ENCODE measurements at places on chromosomes 6 and 20.

DNA sequence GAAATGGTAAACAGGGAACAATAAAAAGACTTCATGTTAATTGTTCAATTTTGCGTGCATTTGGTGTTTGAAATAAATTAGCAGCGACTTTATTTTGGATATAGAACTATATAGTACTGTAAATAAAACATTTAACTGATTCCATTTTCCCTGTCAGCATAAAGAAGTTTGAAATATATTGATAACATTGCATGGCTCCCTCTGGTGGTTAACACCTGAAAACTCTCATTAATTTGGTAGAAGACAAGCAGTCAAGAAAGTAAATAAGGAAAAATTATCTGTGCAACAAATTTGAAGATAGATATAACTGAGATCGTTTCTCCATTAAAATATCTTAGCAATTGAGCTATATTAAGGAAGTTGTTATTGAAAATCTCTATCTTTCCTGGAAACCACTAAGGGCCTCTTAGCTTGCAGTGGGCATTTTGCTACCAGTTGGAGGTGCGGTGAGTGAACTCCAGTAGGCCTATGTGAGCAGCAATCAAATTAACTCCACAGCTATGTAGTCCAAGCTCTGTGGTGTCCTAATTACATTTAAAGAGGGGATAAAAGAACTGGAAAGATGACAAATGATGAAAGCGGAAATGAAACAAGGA, 435.7 kb upstream of the FKBP1C start:
- DNase-seq = no peak

GRCh38 chr20:61636531-61637116, 384.6 kb downstream of the CDH4 start:
- DNase-seq = no peak

DNA sequence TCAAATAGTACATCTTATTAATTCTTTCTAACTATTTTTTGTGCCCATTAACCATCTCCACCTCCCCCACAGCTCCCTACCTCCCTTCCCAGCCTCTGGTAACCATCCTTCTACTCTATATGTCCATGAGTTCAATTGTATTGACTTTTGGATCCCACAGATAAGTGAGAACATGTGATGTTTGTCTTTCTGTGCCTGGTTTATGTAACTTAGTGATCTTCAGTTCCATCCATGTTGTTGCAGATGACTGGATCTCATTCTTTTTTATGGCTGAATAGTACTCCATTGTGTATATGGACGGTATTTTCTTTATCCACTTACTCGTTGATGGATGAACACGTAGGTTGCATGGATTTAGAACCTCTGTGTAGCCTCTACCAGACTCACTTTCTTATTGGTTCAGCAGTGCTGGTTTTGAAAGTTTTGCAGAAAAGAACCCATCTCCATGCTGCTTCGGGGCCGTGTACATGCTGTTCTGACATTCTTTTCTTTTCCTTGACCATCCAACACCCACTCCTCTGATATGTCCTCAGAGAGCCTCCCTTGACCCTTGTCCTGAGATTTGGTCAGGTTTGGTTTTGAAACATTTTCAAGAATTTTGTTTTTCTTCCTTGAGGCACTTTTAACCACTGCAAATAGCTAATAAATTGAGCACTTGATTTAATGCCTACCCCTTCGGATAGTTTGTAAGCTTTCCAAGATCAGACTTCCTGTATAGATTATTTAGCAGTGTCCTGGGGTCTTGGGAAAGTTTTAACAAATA, 231.2 kb upstream of the ZFP64 start:
- no peak for DNase-seq

GRCh38 chr6:87154641-87154992, 748 bp upstream of the ZNF292 start:
- no peak for DNase-seq

DNA sequence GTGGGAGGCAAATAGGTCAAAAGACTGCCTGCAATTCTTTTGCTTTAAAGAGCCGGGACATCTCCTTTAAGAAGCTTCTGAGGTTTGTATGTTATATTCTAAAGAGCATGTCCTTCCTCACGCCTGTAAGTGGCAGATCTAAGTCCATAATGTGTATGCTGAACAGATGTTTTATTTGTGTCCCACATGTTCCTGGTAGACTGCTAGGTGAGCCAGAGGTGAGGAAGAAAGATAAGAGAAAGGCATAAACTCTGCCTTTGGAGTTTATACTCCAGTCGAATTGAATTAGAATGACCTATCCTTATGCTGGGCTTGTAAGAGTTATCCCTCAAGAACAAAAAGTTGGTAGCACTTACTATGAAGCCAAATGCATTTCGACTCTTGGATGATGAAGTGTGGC, 27.2 kb upstream of the ADGRG6 start:
- no peak for DNase-seq

- DNase-seq = no peak
Observed at GRCh38 chr6:78693835-78694234, 173.5 kb upstream of the IRAK1BP1 start.

- DNase-seq = no peak
Observed at GRCh38 chr6:47862731-47863130, 80.9 kb downstream of the OPN5 start.

GRCh38 chr20:8724884-8725283, 344.0 kb upstream of the PLCB4 start:
- DNase-seq = no peak

- no peak for DNase-seq
Observed at GRCh38 chr20:63005365-63005861, 1.4 kb downstream of the BHLHE23 start.

- no peak for DNase-seq
Observed at GRCh38 chr20:37911261-37911660, 8.3 kb downstream of the VSTM2L start.

DNA sequence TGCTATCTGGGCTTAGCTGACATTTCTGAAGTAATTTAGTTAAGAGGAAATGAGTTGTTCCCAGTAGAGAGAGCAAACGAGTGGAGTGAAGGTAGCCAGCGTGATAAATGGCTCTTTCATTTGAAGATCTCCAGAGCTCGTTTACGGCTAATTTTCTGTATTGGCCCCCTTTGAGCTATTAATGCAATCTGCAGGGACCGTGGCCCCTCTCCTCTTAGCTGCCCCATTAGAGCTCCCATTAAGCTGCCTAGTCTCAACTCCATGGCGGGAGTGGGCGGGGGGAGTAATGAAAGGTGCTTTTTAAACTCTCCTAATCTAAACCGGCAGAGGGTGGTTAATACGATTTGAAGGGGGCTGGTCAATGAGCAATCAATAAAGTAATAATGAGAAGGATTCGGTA, 12.5 kb downstream of the TFAP2B start:
- no peak for DNase-seq

GRCh38 chr6:21665392-21666200, 72.0 kb downstream of the SOX4 start:
- DNase-seq = no peak

DNA sequence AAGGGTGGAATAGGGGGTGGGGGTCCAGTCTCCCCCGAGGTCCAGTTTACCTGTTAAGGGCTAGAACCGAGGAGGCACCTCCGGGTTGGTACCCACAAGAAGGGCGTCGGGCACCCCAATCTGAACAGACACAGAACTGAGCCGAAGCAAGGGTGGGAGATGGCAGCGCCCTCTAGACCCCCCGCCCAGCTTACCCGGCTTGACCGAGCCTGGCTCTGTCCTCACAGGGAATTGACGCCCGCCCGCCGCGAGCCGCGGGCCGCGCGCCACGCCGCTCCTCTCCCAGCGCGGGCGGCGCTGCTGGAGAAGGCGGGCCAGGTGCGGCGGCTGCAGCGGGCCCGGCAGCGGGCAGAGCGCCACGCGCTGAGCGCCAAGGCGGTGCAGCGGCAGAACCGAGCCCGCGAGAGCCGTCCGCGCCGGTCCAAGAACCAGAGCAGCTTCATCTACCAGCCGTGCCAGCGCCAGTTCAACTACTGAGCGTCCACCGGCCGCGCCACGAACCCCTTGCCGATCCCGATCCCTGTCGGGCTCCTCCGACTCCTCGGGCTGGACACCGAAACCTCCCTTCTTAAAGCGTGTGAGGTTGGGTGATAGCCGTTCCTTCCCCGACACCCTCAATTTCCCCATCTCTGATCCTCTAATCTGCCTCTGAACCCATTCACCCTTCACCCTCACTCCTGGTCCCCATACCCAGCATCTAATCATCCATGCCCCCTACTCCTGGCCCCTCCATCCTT, 5.9 kb downstream of the TP53INP2 start:
- peak; percentile 32 for DNase-seq

DNA sequence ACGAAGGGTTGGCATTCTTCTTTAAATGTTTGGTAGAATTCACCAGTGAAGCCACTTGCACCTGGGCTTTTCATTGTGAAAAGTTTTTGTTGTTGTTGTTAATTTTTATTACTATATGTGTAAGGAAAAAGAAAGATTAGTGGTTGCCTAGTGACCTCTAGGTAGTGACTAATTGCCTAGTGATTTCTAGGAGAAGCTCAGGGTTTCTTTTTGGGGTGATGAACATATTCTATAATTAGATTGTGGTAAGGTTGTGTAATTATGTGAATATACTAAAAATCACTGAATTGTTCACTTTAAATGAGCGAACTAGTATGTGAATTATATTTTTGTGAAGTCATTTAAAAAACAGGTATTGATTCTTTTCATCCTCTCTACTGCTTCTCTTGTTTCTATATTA, 123.8 kb upstream of the TMEM170B start:
- no peak for DNase-seq

- no peak for DNase-seq
Observed at GRCh38 chr6:63663956-63664281, 28.3 kb downstream of the PHF3 start.

DNA sequence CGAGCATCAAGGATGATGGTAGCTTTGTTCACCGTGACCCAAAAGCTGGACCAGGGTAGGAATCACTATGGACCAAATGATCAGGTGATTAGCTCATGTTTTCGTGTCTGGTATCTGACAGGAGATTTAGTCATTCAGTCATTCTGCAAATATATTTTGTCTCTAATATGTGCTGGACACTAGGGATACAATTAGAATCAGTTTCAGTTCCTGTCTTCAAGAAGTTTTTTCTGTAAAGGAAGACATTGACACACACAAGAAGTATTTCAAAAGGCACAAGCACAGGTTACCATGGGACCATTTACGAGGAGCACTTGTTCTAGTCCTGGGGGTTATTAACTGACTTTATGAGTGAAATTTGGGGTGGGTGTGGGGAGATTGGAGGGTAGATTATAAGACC, 244.9 kb downstream of the HIVEP2 start:
- no peak for DNase-seq

DNA sequence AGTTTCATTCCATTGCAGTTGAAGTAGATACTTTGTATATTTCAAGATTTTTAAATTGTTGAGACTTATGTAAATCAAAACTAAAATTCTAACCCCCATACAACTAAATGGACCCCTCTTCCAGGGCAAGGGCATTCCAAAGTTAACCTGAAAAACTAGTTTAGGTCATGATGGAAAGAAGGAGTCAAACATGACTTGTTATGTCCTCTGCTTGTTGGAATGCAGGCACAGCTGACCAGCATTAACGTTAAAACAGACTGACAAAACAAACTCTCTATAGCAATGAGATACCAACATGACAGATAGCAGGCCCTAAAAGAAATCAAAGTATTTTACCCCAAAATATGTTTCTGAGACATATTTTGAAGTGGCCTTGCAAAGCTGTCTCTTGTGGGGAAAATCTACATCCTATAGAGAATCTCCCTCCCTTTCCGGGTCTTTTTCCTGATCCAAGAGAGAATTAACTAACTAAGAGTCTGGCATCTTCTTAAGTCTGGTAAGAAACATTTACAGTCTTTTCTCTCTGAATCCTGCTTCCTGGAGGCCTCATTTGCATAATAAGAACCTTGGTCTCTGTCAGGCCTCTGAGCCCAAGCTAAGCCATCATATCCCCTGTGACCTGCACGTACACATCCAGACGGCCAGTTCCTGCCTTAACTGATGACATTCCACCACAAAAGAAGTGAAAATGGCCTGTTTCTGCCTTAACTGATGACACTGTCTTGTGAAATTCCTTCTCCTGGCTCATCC, 124.3 kb upstream of the ATXN1 start:
- DNase-seq = no peak

- no peak for DNase-seq
Observed at GRCh38 chr20:63498960-63499337, at the start of gene EEF1A2. Gene EEF1A2, minus strand, starts transcription at chr20:63499083. Its CDS starts 1,320 bp downstream, at chr20:63497763.

DNA sequence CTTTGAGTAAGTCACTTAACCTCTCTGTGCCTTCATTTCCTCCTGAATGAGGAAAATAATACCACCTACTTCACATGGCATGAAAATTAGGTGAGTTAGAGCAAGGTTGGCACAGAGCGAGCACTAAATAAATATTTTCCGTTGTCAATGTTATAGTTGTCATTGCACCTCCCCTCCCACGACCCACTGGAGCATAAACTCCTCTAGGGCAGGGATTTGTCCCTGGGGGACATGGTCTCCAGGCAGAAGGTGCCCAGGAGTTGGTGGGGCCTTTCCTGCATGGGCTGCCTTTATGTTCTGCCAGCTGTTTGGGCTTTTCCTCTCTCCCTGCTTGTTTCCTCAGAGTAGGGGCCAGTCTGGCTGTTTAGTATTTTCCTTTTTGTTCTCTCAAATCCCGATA, 1.3 kb upstream of the ANGPT4 start:
- no peak for DNase-seq

DNA sequence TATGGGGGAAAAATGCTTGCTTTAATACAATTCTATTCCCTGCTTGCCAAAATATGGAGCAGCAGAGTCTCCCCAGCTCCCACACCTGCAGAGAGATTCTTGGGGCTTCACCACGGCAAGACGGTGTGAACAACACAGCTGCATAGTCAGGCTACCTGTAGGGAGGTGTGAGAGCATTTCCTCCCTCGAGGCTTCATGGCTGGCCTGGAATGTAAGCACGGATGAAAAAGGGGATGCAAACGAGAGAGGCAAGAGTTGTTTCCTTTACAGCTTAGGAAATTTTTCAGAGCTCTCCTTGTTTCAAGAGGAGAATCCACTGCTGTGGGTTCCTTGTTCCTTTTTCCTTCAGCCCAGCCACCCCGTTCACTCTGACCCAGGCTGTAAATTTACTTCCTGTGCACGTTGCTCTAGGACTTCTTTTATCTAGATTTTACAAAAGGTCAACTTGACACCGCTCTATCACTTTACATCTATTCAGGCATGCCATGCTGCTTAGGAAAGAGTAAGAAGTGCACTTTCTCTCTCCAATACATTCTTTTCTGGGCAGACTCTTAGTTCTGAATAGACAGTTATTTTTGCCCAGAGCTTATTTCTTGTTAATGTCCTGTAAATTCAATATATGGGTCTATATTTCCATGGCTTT, 197.1 kb downstream of the KHDC1L start:
- DNase-seq = no peak

DNA sequence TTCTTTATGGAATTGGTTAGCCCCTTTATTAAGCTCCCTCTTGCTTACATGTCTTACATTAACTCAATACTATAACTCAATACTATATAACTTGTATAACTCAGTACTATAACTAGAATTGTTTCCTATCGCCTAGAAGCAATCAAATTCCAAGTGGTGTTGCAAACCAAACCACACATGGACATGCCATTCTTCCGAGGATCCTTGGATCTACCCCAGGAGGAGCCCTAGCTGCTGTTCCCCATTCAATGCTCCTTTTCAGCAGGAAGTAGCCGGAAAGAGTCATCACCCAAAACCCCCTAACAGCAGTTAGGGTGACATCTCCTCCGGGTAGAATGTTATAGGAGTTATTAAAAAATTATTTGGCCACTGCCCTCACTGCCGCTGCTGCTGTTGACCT, 40.5 kb downstream of the PLN start:
- no peak for DNase-seq

Data from fibroblast of skin of left quadriceps (primary cell).